ENCODE measurements at places on chromosomes 11 and 22.

GRCh38 chr11:83051760-83052671 lies 19.7 kb downstream of the RAB30 start:
- DNase-seq, result no peak

DNA sequence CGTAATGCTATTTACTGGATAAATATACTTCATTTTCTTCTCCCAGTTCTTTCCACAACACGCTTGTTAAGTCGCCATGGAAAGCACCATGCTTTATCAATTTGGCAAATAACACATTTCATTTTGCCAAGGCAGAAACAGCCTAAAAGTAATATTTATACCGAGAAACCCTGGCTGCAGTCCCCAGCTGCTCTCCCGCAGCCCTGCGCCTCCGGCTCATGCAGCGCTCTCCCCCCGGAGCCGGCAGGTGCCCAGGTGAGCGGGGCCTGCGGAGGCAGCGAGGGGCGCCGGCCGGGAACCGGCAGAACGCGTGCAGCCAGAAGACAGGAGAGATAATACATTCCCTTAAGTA lies 681 bp upstream of the ARHGEF12 start:
- DNase-seq, result no peak

GRCh38 chr22:17912945-17913721 lies 111.2 kb downstream of the MICAL3 start:
- DNase-seq, result no peak

DNA sequence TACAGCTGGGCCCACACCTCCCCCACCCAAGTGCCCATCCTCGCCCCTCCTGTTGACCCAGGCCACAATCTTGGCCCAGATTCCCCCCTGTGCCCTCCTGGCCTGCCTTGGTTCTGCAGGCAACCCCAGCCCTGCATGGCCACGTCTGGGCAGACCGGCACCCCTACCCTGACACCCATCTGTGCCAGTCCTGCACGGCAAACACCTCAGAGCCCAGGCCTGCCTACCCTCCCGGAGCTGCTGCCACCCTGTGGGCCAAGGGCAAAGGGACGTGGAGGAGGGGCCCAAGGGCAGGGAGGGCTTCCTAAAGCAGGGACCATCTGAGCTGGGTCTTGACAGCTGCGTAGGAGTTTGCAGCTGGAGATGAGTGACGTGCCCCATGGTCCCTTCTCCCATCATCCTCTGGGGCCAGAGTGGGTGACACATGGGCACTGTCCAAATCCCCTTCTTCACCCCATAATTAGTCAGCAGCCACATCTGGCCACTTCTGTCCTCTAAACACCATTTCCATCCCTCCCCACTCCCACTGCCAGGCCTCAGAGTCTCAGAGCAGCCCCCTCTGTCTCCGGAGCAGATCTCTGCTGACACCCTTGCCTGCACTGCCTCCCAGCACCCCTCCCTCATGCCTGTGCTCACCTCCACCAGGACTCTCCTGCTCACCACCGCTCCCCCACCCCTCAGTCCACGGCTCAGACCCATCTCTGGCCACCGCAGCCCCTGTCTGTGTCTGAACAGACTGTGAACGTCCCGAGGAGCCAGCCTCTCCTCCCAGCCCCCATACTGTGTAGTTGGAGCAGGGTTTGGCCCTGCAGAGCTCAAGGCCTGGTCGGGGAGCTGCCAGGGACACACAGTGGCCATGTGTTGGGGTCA lies 35.6 kb upstream of the PPARA start:
- DNase-seq, result no peak

DNA sequence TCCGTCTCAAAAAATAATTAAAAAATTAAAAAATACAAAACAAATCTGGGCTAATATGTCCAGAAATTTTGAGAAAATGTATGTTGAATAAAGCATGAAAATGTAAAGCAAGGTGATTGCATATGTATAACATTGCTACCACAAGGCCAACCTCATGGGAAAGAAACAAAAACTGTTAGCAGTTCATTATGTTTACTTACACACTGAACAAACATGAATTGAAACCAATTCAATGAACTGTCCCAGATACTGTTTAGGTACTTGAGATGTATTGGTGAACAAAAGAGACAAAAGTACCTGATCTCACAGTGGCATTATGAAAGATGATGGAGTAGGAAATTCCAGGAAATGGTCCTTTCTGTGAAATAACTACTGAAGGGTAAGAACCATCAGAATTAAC lies 43.8 kb upstream of the IGLL5 start:
- DNase-seq, result no peak

DNA sequence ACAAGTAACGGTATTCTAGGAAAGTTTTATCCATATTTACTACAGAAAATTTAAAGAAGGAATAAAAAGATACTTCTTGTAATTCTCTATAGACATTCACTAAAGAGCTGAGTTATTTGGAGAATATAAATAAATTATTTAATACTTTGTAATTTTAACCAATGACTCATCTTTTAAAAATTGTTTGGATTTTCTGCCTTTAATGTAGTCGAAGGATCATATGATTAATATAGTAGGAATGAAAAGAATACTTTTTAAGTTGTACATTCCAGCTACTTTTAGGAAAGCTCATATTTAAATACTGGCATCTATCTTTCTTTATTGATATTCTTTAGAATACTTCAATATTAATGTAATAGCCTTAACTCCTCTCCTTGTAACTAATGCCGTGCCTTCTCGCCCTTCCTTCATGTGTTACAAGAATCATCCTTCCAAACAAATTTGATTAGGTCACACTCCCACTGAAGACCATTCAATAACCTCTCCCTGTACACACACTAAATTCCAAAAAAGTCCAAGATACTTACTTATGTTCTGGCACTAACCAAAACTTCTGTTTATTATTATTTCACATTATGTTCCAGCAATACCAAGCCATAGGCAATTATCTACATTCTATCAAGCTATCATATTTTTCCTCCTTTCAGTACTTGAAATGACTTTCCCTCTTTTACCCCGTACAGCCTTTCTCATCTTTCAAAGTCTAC lies 501.9 kb downstream of the CNTN5 start:
- no peak for DNase-seq

GRCh38 chr22:49583341-49583740 lies 244.3 kb downstream of the BRD1 start:
- DNase-seq, result no peak

- DNase-seq, result peak; percentile 47
Measured at GRCh38 chr22:38298312-38299005, 18.8 kb downstream of the CSNK1E start.

DNA sequence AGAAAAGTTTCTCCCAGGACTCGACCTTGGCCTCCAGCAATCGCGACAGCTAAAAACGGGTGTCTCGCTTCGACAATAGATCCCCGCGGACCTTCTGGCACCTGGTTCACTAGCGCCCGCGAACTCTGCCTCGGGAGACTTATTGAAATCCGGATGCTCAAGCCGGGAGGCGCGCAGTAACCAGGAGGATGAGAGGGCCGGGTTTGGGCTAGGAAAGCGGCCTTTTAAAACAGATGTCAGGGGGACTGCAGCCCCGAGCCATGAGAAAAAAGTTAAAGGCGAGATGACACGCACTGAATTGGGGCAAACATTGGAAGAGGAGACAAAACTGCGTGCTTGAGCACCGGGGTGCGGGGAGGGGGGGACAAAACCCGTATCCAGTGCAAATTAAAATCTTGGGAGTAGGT lies 637 bp upstream of the ZBTB16 start:
- peak; percentile 32 for DNase-seq

GRCh38 chr11:123903932-123904331 lies 2.0 kb downstream of the OR8D4 start:
- no peak for DNase-seq

- no peak for DNase-seq
Measured at GRCh38 chr11:82831364-82831763, 68.9 kb downstream of the PRCP start.

GRCh38 chr11:102964867-102965266 lies 9.3 kb upstream of the MMP13 start:
- DNase-seq, result no peak

- DNase-seq, result no peak
Measured at GRCh38 chr11:102121329-102121728, 11.1 kb downstream of the YAP1 start.

Data from natural killer cell (primary cell).